ENCODE measurements at places on chromosomes 7 and 10.

DNA sequence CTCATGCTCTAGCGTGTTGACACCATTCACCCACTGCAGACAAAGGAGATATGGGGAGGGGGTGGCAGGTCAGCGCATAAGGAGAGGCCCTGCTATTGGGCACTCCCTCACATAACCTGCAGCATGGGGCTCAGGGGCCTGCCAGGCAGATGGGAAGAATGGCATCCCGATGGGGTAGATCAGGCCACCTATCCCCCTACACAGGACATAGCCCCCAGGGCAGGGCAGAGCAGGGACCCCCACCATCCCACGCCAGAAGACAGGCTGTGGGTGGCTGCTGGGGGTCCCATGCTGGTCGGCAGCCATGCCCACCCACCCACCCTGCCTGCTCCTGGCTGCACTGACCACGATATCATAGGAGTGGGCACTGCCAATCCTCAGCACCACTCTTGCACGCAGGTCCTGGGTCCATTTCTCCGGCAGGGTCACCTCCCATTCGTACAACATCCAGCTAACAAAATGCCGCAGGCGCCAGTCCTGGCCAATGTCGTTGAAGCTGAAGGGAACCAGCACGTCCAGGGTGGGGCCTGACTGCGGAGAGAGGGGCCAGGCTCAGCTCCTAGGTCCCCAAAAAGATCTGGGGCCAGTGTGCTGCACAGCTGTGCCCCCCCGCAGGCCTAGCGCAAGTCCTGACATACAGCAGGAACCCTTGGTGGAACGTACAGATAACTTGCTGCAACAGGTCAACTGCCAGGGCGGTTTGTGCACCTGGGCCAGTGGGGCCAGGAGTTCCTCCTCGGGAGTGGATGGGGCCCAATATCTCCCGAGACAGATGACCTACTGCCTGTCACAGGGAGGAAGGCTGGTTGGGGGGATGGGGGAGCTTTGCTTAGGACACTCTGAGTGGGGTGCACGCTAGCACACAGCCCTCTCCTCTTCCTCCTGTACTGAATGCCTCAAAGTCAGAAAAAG lies 45.9 kb upstream of the ZNF479 start:
- no peak for DNase-seq

DNA sequence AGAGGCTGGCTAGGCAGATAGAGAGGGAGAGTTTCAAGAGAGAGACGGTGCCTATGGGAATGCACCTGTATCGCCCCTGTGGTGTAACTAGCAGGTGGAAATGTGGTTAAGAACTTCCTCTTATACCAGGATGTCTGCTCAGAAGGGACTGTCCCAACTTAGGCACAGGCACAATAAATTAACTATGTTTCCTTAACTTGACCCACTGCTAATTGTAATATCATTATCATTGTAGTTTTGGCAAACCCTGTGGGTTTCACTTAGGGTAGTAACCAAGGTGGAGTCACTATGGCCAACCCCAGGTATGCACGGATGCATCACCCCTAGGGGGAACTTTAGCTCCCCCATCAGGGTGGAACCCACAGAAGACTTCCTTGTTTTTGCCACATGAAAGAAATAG lies 455.7 kb downstream of the DGKB start:
- DNase-seq, result peak; percentile 18

DNA sequence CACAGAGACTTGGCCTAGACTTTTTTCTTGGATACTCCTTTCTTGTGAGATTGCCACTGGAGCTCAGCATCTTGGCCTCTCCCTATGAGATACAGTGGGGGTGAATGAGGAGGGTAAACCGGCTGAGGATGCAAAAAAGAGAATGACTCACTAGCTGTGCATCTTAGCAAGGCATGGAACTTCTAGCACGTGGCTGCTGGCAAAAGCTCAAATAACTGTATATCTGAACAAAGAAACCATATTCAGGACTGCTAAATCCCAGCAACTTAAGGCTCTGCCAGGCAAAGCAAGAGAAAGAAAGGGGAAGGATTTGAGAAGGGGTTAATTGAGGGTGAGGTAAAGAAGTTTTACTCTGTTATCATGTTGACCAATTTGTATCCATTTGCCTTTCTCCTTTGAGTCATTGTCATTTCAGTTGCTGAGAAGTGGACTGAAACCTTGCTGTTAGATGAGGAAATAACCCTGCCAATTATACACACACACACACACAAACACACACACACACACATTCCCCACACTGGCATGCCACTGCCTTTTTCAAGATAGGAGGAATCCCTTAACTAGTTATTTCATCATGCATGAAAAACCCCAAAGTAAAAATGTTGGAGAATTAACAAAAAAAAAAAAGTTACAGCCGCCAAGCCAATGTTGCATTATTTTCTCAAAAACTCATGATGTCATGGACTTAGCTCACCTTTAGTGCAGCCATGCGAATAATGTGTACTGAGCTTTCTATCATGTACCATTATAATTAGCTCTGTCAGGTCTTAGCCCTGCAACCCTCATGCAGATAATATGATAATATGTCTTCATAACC lies 997.3 kb downstream of the LRMDA start:
- DNase-seq, result no peak

DNA sequence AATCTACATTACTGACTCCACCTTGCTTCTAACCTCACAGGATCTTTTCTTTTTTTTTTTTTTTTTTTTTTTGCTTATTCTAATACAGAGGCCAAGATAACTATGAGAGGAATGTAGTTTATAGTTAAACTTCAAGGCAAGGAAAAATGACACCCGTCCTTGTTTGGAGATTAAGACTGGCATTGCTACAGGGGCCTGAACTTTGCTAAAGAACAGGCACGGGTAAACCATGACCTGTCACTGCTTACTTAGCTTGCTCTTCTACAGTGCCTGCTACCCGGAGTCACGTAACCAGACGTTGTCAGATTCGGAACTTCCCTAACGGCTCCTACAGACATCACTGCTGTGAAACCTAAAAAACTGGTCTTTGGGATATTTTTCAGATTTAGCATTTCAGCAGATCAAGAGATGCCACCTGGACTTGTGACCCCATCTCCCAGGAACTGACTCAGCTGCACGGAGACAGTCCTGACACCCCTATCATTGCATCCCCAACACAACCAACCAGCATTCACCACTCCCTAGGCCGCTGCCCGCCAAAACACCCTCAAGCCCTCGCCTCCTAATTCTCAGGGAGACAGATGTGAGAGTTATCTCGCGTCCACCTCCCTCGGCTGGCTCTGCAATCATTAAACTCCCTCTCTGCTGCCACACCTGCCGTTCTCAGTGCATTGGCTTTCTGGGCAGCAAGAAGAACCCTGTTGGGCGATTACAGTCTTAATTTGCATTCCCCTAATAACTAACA lies 27.5 kb downstream of the MAD1L1 start:
- no peak for DNase-seq

DNA sequence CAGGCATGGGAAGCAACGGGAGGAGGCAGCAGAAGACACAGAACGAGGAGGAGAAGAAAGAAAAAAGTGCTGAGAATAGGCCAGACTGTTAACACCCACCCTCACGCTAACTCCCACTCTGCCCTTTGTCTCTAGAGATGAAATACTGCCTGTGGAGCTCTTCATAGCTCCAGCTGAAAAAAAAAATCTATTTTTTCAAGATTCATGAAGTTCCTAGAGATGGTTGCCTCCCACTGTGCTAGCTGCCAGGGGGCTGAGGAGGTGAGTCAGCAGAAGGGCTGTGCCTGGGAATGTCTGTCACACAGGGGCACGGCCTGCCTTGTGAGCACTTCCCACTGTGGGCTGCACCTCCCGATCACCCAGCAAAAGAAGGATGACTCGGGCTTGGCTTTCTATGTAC lies 144.5 kb downstream of the RNF216 start:
- DNase-seq, result no peak

GRCh38 chr7:136027160-136027559 lies 50.0 kb upstream of the MTPN start:
- no peak for DNase-seq

- DNase-seq, result no peak
Measured at GRCh38 chr10:73971636-73972354, 26.1 kb upstream of the VCL start.

DNA sequence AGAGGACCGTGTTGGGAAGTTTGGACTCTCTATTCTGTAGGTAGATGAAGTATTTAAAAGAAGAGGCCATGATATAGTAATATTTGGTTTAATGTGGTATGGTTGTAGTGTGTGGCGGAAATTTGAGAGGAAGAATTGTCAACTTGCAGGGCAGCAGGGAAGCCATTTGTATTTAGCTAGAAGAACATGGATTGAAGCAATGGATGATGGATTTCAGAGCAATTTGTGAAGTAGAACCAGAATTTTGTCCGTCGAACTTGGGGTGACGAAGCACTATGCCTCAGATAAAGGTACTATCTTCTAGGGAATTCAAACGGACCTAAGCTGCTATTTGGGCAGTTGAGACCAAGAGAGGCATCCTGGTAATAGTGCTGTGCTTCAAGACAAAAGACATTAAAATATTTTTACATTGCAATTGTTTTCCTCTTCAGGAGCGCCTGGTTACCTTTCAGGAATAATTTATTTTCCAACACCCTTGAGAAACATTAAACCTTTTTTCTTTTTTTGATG lies 615 bp upstream of the WBP1L start:
- no peak for DNase-seq

DNA sequence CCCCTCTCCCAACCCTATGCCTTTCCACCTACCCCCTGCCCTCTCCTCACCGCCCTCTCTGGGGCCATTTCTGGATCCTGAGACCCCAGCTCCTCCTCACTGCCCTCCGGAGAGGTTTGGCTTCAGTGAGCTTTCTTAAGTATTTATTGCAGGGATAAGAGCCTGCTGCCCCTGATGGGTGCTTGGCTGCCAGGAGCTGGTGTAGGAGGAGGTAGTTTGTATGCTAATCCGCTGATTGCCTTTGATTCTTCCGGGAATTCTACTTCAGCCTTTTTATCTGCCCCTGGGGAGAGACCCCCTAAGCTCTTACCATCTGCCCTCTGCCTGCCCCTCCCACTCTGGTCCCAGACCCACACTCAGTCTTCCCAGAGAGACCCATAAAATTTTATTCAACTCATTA lies 263.5 kb upstream of the PODXL start:
- DNase-seq, result no peak

DNA sequence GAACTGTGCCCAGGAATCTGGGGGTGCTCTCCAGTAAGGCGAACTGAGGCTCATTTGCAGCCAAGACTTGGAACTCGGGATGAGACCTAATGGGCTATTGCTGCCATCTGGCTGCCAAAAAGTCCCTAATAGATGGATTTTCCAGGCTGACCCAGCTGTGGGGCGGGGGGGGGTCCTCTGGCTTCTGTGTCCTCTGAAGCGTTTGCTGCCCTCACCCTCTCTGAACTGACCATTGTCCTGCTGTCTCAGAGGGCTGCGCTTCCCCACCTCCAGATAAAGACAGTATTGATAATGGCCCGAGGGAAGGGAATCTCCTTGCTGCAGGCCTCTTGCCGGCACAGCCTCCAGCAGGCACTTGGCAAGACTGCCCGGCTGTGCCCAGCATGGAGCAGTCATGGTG lies 46.6 kb downstream of the CLEC2L start:
- DNase-seq, result no peak

- no peak for DNase-seq
Measured at GRCh38 chr7:50805447-50806125, 22.9 kb upstream of the GRB10 start.

DNA sequence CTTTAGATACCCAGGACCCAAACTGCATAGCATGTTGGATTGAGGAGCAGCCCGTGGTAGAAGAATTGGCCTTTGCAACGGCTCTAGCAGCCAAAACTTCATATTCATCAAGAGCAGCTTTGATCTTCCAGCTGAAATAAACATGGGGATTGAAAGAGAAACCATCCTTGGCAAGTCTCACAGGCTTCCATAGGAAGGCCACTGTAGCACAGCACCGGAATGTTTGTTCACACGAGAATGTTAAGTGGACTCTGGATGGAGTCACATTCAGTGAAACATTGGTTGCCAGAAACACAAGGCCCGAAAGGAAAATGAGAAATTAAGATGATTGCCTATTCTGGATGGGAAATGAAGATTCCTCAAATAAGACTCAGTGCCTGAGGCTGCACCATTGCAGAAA lies 97.4 kb downstream of the RAB18 start:
- no peak for DNase-seq

DNA sequence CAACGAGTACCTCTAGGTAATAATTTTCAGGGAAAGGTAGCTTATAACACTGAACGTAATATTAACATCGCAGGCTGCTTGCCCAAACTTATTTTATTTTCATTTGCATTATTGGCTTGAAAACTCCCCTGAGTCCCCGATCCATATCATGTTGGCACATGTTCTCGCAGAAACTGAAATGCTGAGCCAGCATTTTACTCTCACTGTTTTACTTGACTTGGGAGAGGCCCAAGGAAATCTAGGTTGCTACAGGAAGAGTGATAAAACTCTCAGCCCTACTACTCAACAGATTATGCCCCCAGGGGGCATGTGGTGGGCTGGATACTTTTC lies 183.5 kb upstream of the HABP2 start:
- no peak for DNase-seq

DNA sequence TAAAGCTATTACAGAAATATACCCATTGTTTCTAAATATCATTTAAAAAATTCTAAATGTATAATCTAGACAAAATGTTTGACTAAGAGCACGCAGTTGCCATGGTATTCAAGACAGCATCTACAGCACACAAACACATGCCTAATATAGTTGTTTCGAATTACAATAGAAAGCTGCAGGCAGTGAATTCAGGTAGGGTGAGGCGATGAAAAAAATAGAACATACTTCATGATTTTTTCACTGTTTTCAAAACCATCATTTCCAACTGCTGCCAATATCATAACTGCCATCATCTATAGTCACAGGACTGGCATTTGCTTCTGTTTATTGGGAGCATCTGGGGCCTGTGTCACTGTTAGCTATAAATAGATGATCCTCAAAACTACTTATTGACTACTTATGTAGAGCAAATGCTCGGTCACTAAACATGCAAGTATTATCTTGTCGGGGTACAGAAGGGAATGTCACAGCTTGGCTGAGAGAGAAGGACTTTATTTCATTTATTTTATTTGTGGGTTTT lies 34.4 kb upstream of the OTUD1 start:
- no peak for DNase-seq

DNA sequence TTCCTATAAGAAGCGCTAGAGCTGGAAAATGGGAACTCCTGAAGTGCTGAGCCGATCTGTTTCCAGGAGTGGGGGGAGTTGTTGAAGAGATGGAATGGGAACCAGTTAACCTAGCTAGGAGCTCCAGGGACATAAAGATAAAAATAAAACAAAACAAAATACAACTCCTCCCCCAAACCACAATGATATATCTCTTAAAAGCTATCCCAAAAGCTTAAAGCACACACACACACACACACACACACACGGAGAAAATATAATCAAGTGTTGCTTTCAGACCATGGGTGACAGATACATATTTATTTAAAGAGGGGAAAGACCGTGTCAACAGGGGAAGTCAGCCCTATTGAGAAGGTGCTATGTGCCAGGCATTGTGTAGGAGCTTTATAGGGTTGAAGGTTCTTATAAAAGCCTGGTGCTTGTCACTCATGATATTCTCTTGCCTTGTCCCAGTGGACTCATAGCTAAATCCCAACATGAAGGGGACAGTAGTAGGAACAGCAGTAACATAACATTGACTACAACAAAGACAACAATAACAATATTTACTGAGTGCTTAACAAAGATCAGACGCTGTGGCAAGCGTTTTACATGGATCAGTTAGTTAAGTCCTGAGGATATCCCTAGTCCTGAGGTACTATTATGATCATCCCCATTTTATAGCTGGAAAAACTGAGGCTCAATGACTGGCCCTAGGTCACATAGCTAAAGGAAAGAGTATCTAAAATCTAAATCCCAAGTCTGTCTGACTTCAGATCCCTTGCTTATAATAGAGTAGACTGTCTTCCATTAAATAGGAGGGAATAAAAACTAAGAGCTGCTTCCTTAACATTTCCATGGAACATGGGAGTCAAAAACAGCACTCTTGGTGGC lies 115.5 kb downstream of the SPAG6 start:
- DNase-seq, result no peak

Data from activated naive CD4-positive, alpha-beta T cell treated with anti-CD3 and anti-CD28 coated beads for 36 hours (primary cell).